NCI-H187 (cell line): ENCODE measurements at places on chromosomes 6 and 20.

DNA sequence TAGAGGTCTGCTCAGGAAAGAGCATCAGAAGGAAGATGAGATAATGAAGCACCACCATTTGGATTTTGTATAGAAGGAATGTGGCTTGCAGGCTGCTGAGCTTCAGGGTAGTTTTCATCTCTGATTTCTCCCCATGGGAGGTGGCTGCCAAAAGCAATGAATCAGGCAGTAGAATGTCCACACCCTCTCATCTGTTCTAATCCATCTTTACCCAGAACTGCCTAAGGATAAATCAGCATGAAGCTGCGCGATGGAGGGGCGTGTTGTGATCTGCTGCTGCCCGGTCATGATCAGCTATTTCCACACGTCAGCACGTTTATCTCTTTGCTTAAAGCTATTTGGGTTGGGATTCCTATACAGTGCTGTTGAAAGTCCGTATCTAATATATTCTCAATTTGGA lies 295.4 kb downstream of the FOXA2 start:
- DNase-seq, result no peak

- no peak for DNase-seq
Observed at GRCh38 chr6:150959166-150959565, 93.7 kb downstream of the MTHFD1L start.

DNA sequence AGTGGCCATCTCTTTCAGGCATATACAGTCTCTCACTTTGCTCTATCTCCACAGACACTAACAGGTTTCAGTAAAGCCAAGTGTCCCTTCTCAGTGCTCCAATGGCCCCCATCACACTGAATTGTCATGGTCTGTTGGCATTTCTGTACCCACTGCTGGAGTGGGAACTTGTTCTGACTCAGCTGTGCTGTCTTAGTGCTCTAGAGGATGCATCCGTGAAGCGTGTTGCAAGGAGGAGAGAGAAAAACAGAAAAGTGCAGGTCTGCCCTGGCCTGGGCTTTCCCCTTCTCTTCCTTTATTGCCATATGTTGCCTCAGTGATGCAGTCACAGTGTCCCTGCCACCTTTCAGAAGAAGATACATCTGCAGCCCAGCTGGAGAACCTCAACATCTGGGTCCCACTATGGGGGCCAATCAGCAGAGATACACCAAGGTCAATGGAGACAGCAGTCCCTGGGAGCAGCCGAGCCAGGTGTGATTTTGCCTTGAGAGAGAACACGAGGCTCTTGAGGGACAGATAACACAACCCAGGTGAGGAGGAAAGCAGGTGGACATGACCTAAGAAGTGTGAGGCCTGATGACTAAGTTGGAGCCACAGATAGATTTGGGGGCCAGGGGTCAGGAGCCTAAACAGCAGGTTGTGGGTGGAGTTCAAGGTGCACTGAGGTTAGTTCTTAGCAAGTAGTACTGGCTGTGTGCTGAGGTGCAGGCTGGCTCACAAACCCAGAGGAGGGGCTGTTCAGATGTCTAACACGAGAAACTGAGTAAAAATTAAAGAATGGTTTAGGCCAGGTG lies 5.6 kb upstream of the PLCG1 start:
- DNase-seq, result peak; percentile 12

DNA sequence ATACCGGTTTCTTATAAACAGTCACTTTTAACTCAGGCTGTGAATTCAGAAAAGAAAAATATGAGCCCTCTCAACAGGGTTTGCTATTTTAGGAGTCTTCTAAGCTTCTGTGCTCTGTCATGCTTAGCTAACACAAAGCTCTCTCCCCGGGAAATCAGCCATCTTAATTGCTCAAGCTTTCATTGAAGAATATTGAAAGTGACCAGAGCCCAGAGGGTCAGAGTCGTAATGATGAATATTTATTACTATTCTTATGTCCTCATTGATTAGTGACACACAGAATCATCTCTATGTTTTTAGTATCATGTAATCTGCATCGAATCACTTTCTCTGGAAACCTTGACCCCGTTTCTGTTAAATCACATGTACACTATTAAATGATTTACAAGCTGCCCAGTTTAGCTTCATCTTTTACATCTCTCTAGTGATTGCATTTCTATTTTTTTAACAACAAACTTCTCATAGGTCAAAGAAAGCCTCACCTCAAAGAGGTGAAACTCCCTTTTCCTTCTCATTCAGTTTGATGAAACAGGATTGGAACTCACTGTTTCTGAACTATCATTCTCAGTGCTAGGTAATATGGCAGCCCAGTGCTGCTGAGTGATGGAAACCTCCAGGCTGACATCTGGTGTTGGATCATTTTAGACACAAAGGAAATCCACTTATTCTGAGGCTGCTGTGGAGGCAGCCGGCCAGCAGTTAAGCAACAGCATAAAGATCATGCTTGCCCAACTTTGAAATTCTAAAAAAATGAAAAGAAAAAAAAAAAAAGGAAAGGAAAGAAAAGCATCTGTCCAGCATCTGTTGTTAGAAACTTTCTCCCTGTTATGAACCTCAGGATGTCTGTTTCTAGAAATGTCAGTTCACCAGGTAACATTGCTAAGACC lies 96.3 kb downstream of the RFPL4B start:
- no peak for DNase-seq

DNA sequence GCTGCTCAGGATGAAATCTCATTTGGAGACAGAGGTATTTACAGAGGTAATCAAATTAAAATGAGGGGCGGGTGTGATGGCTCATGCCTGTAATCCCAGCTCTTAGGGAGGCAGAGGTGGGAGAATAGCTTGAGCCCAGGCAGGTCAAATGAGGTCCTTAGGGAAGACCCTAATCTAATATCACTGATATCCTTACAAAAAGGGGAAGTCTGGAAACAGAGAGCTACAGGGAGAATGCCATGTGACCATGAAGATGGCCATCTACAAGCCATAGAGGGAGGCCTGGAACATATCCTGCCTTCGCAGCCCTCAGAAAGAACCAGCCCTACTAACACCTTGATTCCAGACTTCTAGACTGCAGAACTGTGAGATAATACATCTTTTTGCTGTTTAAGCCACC lies 8.3 kb downstream of the MTCL3 start:
- DNase-seq, result no peak

DNA sequence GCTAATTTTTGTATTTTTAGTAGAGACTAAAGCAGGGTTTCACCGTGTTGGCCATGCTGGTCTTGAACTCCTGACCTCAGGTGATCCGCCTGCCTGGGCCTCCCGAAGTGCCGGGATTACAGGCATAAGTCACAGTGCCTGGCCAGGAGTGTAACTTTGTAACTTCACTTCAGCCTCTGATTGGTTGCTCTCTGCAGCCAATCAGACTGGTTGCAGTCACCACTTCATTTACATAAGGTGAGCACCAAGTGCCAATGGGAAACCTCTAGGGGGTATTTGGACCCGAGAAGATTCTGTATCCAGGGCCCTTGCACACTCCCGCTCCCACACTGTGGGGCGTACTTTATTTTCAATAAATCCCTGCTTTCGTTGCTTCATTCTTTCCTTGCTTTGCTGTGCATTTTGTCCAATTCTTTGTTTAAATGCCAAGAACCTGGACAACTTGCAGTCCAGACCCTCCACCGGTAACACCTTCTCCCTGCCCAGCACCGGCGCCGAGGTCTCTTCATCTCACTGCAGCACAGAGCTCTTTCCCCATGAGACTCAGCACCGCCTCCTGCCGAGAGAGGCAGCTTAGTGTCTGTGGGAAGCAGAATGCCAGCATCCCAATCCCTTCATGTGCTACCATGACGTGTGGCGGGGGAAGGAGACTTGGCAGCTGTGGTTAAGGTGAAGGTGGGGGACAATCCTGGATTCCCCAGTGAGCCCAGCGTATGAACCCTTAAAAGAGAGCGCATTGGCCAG lies 14.0 kb upstream of the MRGBP start:
- DNase-seq, result no peak

GRCh38 chr6:151385177-151385576 lies 6.2 kb downstream of the ZBTB2 start:
- DNase-seq, result no peak

DNA sequence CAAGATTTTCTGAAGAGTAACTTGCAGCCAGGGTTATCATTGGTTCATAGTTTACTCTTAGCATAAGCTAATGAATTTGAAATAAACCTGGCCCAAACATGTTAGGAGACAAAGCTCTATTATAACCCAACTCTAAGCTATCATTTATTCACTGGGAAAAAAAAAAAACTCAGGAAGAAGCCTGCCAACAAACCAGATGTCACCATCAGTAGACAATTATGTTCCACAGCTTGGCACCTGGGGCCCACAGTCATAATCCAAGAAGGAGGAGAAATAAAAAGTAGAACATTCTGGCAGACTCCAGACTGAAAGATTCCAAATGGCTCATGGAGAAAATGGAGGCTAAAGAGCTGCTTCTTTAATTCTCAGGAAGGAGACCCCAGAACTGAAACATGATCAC lies 100.0 kb upstream of the CNR1 start:
- DNase-seq, result no peak

DNA sequence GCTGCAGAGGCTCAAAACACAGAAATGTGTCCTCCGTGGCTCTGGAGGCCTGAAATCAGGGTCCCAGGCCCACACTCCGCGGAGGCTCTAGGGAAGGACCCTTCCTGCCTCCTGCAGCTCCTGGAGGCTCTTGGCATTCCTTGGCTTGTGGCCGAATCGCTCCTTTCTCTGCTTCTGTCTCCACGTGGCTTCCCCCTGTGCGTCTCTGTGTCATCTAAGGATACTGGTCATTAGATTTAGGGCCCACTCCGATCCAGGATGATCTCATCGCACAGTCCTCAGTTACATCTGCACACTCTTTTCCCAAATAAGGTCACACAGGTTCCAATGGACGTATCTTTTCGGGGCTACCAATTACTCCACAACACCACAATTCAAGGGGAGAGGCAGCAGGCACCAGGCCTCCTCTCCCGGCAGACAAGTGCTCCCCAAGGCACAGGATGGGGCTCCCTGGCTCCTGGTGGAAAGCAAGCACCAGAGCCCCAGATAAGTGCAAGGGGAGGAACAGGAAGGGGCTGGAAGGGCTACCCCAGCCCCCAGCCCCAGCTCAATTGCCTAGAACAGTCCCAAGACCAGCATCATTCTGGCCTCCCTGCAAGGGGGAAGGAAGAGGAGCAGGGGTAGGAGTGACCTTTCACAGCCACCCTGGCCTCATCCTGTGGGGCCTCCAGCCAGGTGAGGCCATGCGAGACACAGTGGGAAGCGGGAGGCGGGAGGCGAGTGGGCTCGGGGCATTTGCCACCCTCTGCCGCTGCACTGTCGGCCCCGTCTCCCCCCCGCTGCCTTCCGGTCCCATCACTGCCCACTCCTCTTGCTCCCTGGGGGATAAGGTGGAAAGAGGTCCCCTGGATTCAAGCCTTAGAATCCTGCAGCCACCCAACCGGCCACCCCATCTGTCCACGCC lies 16.3 kb downstream of the NTSR1 start:
- DNase-seq, result no peak

GRCh38 chr20:14729390-14729789 lies 392.0 kb upstream of the FLRT3 start:
- DNase-seq, result no peak

GRCh38 chr20:51444922-51445438 lies 97.5 kb downstream of the NFATC2 start:
- DNase-seq, result no peak

DNA sequence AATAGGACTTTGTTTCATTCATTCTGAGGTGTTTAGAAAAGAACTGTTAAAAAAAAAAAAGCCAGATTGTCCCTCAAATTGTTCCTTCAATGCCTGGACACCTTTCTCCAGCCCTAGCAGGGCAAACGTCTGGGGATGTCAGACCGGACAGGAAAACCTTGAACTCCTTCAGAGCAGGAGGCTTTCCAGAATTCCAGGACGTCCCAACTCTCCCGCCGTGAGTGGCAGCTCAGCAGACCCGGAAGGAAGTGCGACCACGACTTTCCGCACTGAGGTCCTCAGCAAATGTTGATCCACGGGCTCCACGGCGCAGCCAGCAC lies 139.1 kb downstream of the DLL1 start:
- no peak for DNase-seq

- no peak for DNase-seq
Observed at GRCh38 chr6:7242835-7243178, 70.2 kb downstream of the SSR1 start.

GRCh38 chr20:49676581-49677291 lies 36.9 kb downstream of the B4GALT5 start:
- no peak for DNase-seq

DNA sequence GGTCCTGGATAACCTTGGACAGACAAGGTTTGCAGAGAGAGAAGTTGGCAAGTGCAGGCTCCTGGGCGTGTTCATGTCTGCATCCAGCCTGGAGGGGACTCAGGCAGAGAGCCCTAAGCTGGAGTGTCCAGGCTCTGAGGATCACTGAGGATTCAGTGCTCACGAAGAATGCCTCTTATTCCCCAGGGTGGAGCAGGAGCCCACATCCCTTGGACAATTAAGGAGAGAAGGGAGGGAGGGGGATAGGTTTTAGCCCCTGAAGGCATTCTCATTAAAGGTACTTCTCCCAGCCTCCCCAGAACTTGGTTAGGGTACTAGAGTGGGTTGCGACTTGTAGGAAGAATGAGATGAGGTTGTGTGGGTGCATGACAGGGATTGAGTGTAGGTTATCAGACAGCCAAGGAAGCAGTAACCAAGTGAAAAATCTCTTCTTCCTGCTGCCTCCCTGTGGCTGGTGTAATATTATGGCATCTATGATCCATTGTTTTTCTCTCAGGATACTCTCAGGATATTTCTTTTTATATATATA lies 680 bp downstream of the HLA-DPB1 start:
- no peak for DNase-seq

GRCh38 chr6:8608737-8609136 lies 173.4 kb upstream of the SLC35B3 start:
- no peak for DNase-seq

- no peak for DNase-seq
Observed at GRCh38 chr6:150672800-150673199, 73.1 kb downstream of the PLEKHG1 start.

- DNase-seq, result peak; percentile 73
Observed at GRCh38 chr20:32506721-32507120, 78.4 kb downstream of the NOL4L start.

DNA sequence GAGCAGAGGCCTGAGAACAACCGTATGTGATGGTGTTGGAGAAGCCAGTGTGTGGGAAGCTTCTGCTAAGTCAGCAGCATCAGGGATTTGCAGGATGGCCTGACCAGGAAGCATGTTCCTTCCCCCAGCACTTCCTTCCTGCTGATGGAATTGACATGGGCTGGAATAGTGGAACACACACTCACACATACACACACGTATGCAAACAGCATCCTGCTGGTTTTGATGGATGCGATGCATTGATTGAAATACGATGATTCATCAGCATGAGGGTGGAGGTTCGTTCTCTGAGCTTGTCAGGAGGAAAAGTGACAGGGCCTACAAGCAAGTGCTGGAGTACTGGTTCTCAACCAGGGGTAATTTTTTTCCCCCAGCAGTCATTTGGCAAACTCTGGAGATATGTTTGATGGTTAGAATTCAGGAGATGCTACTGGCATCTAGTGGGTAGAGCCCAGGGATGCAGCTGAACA lies 229.1 kb downstream of the NFATC2 start:
- DNase-seq, result no peak

- DNase-seq, result no peak
Observed at GRCh38 chr20:62967628-62968351, 15.3 kb downstream of the SLC17A9 start.
